T-helper 2 cell (primary cell): ENCODE measurements at places on chromosomes 2 and 18.

DNA sequence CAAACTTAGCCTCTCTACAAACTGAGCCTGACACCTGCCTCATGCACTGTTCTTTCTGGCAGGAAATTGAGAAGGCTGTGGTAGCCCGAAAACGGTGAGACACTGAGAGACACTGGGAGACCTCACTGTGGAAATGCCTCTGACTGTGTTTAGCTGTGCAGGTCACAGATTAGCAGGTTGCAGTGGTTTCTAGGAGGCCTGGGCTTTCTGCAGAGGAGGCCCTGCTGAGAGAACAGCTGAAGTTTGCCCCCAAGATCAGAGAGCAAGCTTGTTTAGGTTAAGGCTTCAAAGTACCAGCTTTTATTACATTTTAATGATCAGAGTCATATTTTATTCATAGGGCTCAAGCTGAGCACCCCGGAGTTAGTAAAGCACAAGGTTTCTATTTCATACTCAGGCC is 68.7 kb upstream of the LYPD6 start:
- DNase-seq: no peak

DNA sequence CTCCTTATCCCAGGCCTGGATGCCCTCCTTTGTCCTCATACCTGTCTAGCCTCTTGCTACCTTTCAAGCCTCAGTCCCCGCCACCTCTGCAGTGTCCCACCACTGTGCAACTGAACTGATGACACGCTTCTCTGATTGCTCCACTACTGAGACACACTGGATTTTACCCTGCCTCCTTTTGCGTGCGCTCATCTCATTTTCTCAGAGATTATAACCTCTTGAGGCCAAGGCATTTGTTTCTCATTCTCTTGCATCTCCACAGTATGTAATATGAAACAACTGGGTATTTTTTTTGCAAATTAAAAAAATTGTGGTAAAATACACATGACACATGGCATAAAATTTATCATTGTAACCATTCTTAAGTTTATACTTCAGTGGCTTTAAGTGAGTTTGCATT is 95.4 kb downstream of the PRKCE start:
- DNase-seq: no peak

GRCh38 chr2:204346906-204347305 is 198.4 kb upstream of the PARD3B start:
- DNase-seq: no peak

DNA sequence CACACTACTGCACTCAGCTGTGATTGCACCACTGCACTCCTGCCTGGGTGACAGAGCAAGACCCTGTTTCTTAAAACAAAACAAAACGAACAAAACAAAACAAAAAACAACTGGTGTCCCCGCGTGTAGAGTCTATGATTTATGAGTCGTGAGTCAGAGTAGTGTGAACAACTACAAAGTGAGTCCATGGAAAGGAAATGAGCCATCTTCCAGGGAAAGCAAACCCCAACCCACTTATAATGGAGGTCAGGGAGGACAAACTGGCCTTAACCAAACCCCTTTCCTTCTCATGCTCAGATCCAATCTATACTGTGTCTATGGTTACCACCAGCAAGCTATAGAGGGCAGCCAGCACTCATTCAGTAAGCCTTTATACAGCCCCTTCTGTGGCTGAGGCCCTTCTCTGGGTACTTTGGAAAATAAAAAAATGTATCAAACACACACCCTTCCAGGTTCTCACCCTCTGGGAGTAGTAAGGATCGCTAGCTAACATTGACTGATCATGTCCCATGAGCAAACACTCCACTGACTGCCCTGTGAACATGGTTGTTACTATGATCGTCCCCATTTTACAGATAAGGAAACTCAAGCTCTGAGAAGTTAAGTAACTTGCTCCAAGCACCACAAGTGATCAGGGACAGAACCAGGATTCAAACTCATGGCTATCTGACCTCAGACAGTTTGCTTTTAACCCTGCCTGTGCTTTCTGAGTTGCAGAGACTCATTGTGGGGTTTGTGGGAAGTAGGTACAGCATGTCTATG is 24.7 kb upstream of the COLEC12 start:
- no peak for DNase-seq

GRCh38 chr18:58359218-58359617 is 269.7 kb downstream of the ALPK2 start:
- DNase-seq: no peak

DNA sequence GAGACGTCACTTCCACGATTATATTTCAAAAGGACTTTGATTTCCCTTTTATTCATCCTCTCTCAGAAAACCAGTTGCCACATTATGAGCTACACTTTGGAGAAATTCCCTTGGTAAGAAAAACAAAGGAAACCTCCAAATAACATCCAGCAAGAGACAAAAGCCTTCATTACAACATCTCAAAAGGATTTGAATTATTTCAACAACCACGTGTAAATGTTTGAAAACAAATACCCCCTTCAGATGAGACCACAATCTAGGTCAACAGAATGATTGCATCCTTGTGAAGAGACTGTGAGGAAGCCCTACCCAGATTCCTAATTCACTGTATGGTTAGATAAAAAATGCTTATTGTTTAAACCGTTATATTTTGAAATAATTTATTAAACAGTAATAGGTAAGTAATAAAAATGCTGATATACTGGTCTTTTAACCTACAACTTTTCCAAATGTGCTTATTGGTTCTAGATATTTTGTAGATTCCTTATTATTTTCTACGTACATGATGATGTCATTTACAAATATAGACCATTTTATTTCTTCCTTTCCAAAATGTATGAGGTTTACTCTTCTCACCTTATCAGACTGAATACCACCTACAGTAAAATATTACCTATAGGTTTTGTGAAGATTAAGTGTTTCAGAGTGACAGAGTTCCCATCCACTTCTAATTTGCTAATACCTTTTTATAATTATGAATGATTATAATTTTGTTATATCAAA is 922.7 kb upstream of the CHAC2 start:
- DNase-seq: no peak

GRCh38 chr2:101500180-101500579 is 25.3 kb upstream of the RFX8 start:
- DNase-seq: no peak

DNA sequence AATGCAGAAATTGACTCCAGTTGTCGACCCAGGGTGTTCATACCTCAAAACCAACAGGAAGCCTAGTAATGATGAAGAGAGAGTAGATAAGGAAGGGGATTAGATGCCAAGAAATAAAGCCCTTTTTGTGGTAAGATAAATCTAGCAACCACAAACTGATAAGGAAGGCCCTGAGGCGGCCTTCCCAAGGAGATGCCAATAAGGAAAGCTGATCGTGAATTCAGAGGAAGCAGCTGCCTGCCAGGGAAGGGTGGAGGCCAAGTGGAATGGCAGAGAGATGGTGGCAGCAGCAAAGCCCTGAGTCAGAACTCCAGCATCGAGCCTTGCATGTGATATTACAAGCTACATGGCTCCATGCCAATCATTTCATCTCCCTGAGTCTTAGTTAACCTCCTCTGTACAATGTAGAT is 126.3 kb downstream of the IRS1 start:
- no peak for DNase-seq

GRCh38 chr18:13440277-13441248 is 222.0 kb downstream of the LDLRAD4 start:
- DNase-seq: no peak

GRCh38 chr2:102795641-102796040 is 33.8 kb downstream of the TMEM182 start:
- no peak for DNase-seq

DNA sequence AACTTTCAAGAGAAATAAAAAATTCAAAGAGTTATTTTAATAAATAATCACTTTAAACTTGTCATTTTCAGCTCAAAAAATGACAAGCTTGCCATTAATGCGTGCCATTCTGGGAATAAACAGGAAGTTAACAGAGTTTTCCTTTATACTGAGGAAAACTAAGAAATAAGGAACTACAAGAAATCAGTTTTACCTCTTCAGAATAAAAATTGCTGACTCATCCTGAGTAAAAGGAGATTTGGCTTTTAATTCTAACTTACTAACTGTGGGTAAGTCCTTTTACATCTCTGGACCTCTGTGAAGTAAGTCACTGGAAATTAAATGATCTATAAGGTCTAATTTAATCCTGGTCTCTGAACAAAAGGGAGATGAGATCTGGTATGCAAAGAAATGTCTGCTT is 16.1 kb downstream of the CEBPZ start:
- DNase-seq: no peak

GRCh38 chr2:196252408-196253115 is 81.2 kb upstream of the STK17B start:
- DNase-seq: no peak

DNA sequence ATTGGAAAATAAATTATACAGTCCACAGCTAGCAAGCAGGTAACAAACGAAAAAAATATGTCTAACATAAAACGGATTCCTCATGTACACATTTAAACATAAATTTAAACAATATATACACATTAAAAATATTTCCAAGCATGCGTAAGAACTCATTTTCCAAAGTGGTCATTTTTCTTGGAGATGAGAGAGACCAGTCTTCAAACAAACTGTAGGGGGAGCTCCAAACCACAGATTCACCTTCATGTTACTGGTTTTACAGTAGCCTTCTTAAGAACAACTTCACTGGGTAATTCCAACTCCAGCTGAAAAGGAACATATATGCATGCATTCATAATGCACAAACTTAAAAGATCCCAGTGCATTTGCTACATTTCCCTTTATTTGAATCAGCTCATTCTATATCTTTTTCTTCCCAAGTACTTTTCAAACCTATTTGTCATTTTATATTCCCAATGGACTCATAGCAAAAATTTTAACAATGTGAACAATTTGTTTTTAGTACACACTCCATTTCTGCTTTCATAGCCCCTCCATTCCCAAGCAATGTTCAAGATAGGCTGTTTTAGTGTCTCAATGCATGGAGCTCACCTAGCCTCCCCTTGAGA is 4.7 kb upstream of the STAMBP start:
- no peak for DNase-seq

- no peak for DNase-seq
Observed at GRCh38 chr2:160791884-160792283, 298.3 kb upstream of the RBMS1 start.

- no peak for DNase-seq
Observed at GRCh38 chr18:59659508-59660170, 37.6 kb downstream of the CCBE1 start.

GRCh38 chr2:33126552-33126951 is 179.8 kb downstream of the LTBP1 start:
- no peak for DNase-seq
